ENCODE measurements at places on chromosomes 1 and 21. TPM values are rescaled to one million over a fixed set of nuclear protein-coding genes. Genes with fewer than 3 reads are reported as not detected.

DCDC2B gene
- 0.27 TPM for total RNA-seq

PERM1 gene
- 0.39 TPM for total RNA-seq

HES4 gene
- 145 TPM for total RNA-seq

INKA2 gene
- total RNA-seq = 4.0 TPM

NOC2L gene
- 260 TPM for total RNA-seq

DCST2 gene
- total RNA-seq = 2.0 TPM

CRYAA gene
- not detected for total RNA-seq

PCSK9 gene
- total RNA-seq = 39.6 TPM

RBP7 gene
- 45.6 TPM for total RNA-seq

SLC44A3 gene
- 9.6 TPM for total RNA-seq

ATP1A2 gene
- total RNA-seq = not detected

KCNJ9 gene
- 0.05 TPM for total RNA-seq

RNU1-3 gene
- total RNA-seq = 1,685 TPM

PTAFR gene
- 1.3 TPM for total RNA-seq

OLFML3 gene
- 0.25 TPM for total RNA-seq

LCE1E gene
- not detected for total RNA-seq

TMEM59 gene
- 121 TPM for total RNA-seq

PRAMEF14 gene
- total RNA-seq = not detected

HPCA gene
- 0.15 TPM for total RNA-seq

ALX3 gene
- total RNA-seq = not detected

ANKRD35 gene
- not detected for total RNA-seq

ARHGEF10L gene
- 14.7 TPM for total RNA-seq

CELF3 gene
- total RNA-seq = not detected

IL19 gene
- total RNA-seq = not detected

FAM229A gene
- total RNA-seq = 16.1 TPM

CLDN14 gene
- not detected for total RNA-seq

USH2A gene
- total RNA-seq = not detected

PCP4L1 gene
- total RNA-seq = not detected

RGS8 gene
- not detected for total RNA-seq

SH3BGR gene
- 4.8 TPM for total RNA-seq

C1orf87 gene
- total RNA-seq = not detected

AKNAD1 gene
- total RNA-seq = 0.15 TPM

REN gene
- total RNA-seq = 0.47 TPM

AIM2 gene
- not detected for total RNA-seq

ZBTB8B gene
- 0.25 TPM for total RNA-seq

FMO5 gene
- 0.27 TPM for total RNA-seq

CAMK2N1 gene
- total RNA-seq = 20.5 TPM

PYGO2 gene
- 37.2 TPM for total RNA-seq

C4BPA gene
- total RNA-seq = 0.32 TPM

XCL2 gene
- not detected for total RNA-seq

CCDC17 gene
- total RNA-seq = 2.4 TPM

DNAI4 gene
- total RNA-seq = 3.9 TPM

C1orf226 gene
- total RNA-seq = 7.7 TPM

GUCA2B gene
- not detected for total RNA-seq

AMY1A gene
- not detected for total RNA-seq

Data from HCT116 (cell line).